Effector memory CD8-positive, alpha-beta T cell (primary cell): ENCODE measurements at places on chromosomes 12 and 14.

GRCh38 chr14:50821510-50822464 is 9.2 kb downstream of the NIN start:
- H3K4me1 ChIP-seq, result peaks cover 59% of the 10 kb centered on the region
- H3K27ac ChIP-seq, result peak overlapping the region; percentile 92
- peak overlapping the region; percentile 78 for H3K4me3 ChIP-seq
- peaks cover 18% of the 10 kb centered on the region for H3K36me3 ChIP-seq
- peak; percentile 67 for DNase-seq
- no peaks in the 10 kb centered on the region for H3K27me3 ChIP-seq

- H3K4me3 ChIP-seq, result no peak overlapping the region
- H3K36me3 ChIP-seq, result no peaks in the 10 kb centered on the region
These were observed 53.7 kb upstream of the INSM2 start for GRCh38 chr14:35480119-35480769.

GRCh38 chr12:89416049-89416792 is 63.9 kb upstream of the DUSP6 start:
- no peak overlapping the region for H3K4me3 ChIP-seq
- no peak for DNase-seq
- peaks cover 3% of the 10 kb centered on the region for H3K36me3 ChIP-seq
- no peaks in the 10 kb centered on the region for H3K27me3 ChIP-seq

GRCh38 chr12:116532986-116533342 is 26.2 kb upstream of the MAP1LC3B2 start:
- DNase-seq, result no peak
- peaks cover 30% of the 10 kb centered on the region for H3K4me1 ChIP-seq
- peaks cover 29% of the 10 kb centered on the region for H3K27me3 ChIP-seq
- H3K4me3 ChIP-seq, result peak overlapping the region; percentile 95
- peak overlapping the region; percentile 78 for H3K27ac ChIP-seq
- H3K36me3 ChIP-seq, result no peaks in the 10 kb centered on the region

- no peak for DNase-seq
- no peaks in the 10 kb centered on the region for H3K27me3 ChIP-seq
- H3K4me3 ChIP-seq, result no peak overlapping the region
- peaks cover 11% of the 10 kb centered on the region for H3K36me3 ChIP-seq
These were observed 32.5 kb downstream of the NCKAP5L start for GRCh38 chr12:49795654-49796105.

- H3K27ac ChIP-seq, result no peak overlapping the region
- no peak overlapping the region for H3K4me3 ChIP-seq
- peaks cover 1% of the 10 kb centered on the region for H3K4me1 ChIP-seq
- H3K27me3 ChIP-seq, result peaks cover 14% of the 10 kb centered on the region
These were observed 126.9 kb downstream of the PAPOLA start for GRCh38 chr14:96629082-96629481.

DNA sequence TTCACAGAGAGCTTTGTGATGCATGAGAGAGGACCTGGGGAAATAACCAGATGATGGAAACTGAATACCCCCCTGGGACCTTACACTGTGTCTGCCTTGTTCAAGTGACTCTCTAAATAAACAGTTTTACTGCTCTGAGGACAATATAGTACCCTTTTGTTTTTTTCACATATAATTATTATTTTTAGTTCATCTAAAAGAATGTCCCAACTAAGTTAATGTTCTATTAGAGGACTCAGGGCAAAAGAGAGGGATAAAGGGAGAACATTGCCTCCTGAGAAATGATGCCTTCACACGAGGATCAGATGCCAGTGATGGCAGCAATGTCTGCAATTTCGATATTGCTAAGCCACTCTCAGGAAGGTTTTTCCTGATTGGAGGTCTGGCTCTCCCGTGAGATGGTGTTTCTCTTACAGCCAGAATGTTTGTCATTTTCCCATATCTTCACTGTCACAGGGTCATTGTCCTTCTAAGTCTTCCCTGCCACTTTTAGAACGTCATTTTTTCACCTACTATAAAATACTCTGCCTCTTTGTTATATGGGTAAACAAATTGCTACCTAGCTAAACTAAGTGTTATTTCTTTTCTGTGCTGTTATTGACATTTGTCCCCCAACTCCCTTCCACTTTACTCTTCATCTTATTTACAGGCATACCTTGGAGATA is 201.6 kb downstream of the RAD51B start:
- H3K27me3 ChIP-seq, result no peaks in the 10 kb centered on the region
- H3K27ac ChIP-seq, result no peak overlapping the region
- no peaks in the 10 kb centered on the region for H3K36me3 ChIP-seq
- DNase-seq, result no peak
- H3K4me1 ChIP-seq, result no peaks in the 10 kb centered on the region
- H3K4me3 ChIP-seq, result no peak overlapping the region

DNA sequence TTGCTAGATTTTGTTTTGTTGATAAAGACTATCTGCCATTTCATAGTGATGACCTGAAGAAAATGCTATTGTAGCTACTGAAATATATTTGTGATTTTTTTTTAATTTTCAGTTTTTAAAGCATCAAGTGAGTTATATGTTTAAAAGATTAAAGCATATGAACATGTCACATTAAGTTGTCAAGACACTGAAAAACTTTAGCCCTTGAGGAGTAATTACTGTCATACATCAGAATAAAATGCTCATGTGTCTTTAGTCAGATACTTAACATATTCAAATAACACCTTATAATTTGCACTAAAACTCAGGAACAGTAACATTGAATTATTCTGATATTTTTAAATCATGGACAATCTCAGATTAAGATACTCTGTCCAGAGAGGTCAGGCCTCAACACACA is 108.1 kb upstream of the ATXN7L3B start:
- H3K36me3 ChIP-seq, result no peaks in the 10 kb centered on the region
- peaks cover 12% of the 10 kb centered on the region for H3K27me3 ChIP-seq
- DNase-seq, result no peak
- H3K27ac ChIP-seq, result no peak overlapping the region
- H3K4me3 ChIP-seq, result no peak overlapping the region
- H3K4me1 ChIP-seq, result no peaks in the 10 kb centered on the region

- no peaks in the 10 kb centered on the region for H3K36me3 ChIP-seq
- H3K4me1 ChIP-seq, result peaks cover 7% of the 10 kb centered on the region
- H3K27ac ChIP-seq, result no peak overlapping the region
- peak; percentile 27 for DNase-seq
- H3K4me3 ChIP-seq, result peak overlapping the region; percentile 63
These were observed 35.3 kb upstream of the ANKRD9 start for GRCh38 chr14:102544747-102545460.

DNA sequence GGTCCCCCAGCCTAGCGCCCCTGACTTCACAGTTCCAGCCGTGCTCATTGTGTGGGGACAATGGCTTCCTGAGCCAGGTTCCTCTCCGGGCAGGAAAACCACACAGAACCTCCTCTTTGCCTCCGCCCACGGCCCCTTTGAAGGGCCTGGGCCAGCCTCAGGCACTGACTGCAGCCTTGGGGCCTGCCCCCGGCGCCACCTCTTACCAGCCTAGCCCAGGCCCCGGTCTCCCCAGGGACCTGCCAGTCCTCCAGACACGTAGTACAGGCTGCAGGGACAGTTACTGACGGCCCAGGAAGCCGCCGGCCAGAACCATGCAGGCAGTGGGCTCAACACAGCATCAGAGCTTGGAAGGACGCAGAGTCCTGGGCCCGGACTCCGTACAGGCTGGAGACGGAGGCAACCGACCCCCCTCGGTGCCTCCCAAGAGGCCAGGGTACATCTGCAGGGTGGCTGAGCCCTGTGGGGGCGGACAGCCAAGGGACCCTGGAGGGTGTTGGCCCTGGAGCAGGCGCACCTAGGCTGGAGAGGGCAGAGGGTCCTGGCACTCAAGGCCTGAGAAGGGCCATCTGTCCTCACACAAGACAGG is 20.9 kb upstream of the NUDT14 start:
- no peak overlapping the region for H3K27ac ChIP-seq
- peaks cover 21% of the 10 kb centered on the region for H3K36me3 ChIP-seq
- H3K27me3 ChIP-seq, result peaks cover 34% of the 10 kb centered on the region
- H3K4me1 ChIP-seq, result no peaks in the 10 kb centered on the region
- DNase-seq, result no peak

GRCh38 chr12:82801951-82802610 is 115.4 kb downstream of the TMTC2 start:
- H3K27ac ChIP-seq, result no peak overlapping the region
- no peaks in the 10 kb centered on the region for H3K36me3 ChIP-seq
- no peaks in the 10 kb centered on the region for H3K27me3 ChIP-seq
- H3K4me1 ChIP-seq, result no peaks in the 10 kb centered on the region
- H3K4me3 ChIP-seq, result no peak overlapping the region

- no peak for DNase-seq
- H3K27ac ChIP-seq, result no peak overlapping the region
- no peak overlapping the region for H3K4me3 ChIP-seq
- no peaks in the 10 kb centered on the region for H3K27me3 ChIP-seq
- peaks cover 24% of the 10 kb centered on the region for H3K4me1 ChIP-seq
These were observed 2.4 kb downstream of the RILPL1 start for GRCh38 chr12:123531091-123531490.

- H3K4me3 ChIP-seq, result no peak overlapping the region
- H3K4me1 ChIP-seq, result no peaks in the 10 kb centered on the region
- no peak overlapping the region for H3K27ac ChIP-seq
- DNase-seq, result no peak
- peaks cover 14% of the 10 kb centered on the region for H3K27me3 ChIP-seq
These were observed 247.5 kb downstream of the SLC16A7 start for GRCh38 chr12:59843260-59843843.

DNA sequence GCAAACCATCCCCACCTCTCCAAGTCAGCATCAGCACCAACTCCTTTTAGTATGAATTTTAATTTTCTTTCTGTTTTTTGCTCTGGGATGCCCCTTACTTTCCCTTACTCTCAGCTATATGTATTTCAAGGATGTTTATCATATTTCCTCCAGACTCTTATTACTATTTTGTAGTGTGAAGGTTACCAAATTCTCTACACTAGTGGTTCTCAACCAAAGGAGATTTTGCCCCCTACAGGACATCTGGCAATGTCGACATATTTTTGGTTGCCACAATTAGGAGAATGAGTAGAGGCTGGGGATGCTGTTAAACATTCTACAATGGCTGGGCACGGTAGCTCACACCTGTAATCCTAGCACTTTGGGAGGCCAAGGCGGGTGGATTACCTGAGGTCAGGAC is 29.1 kb upstream of the SOS2 start:
- H3K4me3 ChIP-seq, result no peak overlapping the region
- H3K27ac ChIP-seq, result no peak overlapping the region
- H3K4me1 ChIP-seq, result no peaks in the 10 kb centered on the region
- DNase-seq, result no peak
- no peaks in the 10 kb centered on the region for H3K36me3 ChIP-seq

- H3K27me3 ChIP-seq, result no peaks in the 10 kb centered on the region
- H3K36me3 ChIP-seq, result peaks cover 3% of the 10 kb centered on the region
- DNase-seq, result no peak
- no peak overlapping the region for H3K27ac ChIP-seq
- no peaks in the 10 kb centered on the region for H3K4me1 ChIP-seq
These were observed 589.0 kb downstream of the C12orf50 start for GRCh38 chr12:87439990-87440827.

DNA sequence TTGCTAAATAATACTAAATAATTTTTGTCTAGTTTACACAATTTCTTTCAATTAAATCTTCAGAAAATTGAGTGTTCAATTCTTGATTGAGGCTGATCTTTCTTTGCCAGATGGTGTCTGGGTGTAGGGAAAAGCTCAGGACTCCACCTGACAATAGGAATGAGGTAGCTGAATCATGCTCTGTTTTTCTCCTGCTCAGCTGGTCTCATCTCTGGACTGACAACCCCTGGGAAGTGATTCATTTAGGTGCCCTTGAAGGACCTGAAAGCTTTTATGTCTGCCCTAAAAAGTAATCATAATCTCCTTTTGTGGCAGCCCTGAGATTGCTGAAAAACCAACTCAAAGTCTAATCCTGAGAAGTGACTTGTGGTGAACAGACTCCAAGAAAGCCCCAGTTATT is 255.4 kb downstream of the ETNK1 start:
- no peaks in the 10 kb centered on the region for H3K36me3 ChIP-seq
- H3K27ac ChIP-seq, result no peak overlapping the region
- no peak overlapping the region for H3K4me3 ChIP-seq
- DNase-seq, result no peak
- H3K4me1 ChIP-seq, result no peaks in the 10 kb centered on the region
- peaks cover 13% of the 10 kb centered on the region for H3K27me3 ChIP-seq

DNA sequence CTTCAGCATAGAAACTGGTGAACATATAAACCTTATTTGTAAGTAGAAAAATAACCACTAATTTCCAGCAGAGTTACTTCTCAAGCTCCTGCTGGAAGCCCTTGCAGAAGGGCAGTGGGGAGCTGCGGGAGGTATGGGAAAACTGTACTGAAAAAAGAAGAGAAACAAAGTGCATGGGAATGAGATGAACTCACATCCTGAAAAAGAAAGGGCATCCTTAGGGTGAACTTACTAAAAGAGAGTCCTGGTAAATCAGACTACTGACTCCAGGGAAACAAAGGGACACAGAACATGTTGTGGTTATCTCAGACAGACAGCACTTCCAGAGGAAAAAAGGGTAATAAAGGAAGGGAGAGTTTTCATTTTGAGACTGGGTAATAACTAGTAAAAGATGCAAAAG is 515.1 kb downstream of the RPL10L start:
- no peak overlapping the region for H3K27ac ChIP-seq
- no peak overlapping the region for H3K4me3 ChIP-seq
- no peaks in the 10 kb centered on the region for H3K36me3 ChIP-seq
- H3K4me1 ChIP-seq, result no peaks in the 10 kb centered on the region

- H3K4me3 ChIP-seq, result no peak overlapping the region
- H3K27ac ChIP-seq, result no peak overlapping the region
- DNase-seq, result no peak
- H3K4me1 ChIP-seq, result no peaks in the 10 kb centered on the region
- H3K27me3 ChIP-seq, result no peaks in the 10 kb centered on the region
These were observed 30.7 kb upstream of the BCL7A start for GRCh38 chr12:121990692-121991603.

GRCh38 chr14:22523283-22523682 is 65.7 kb downstream of the DAD1 start:
- peak overlapping the region; percentile 95 for H3K27ac ChIP-seq
- H3K36me3 ChIP-seq, result peaks cover 94% of the 10 kb centered on the region
- no peak for DNase-seq

DNA sequence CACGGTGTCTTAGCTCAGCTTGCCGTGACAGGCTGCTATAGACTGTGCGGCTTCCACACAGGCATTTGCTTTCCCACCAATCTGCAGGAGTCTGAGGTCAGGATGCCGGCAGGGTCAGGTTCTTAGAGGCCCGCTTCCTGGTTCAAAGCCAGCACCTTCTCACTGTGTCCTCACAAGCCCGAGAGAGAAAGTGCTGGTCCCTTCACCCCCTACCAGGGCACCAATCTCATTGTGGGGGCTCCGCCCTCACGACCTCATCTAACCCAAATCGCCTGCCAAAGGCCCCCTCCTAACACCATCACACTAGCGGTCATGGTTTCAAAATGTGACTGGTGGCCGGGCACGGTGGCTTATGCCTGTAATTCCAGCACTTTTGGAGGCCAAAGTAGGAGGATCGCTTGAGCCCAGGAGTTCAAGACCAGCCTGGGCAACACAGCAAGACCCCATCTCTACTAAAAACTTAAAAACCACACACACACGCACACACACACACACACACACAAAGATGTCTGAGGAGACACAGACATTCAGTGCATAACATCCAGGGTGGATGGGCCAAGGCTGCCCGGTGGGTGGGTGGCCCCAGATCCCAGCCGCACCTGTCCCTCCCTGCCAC is 26.8 kb downstream of the MMP17 start:
- H3K4me1 ChIP-seq, result peaks cover 5% of the 10 kb centered on the region
- H3K27me3 ChIP-seq, result peaks cover 33% of the 10 kb centered on the region
- H3K27ac ChIP-seq, result no peak overlapping the region
- no peak for DNase-seq
- H3K4me3 ChIP-seq, result no peak overlapping the region
- H3K36me3 ChIP-seq, result no peaks in the 10 kb centered on the region

- H3K27me3 ChIP-seq, result no peaks in the 10 kb centered on the region
- DNase-seq, result no peak
- no peak overlapping the region for H3K4me3 ChIP-seq
These were observed 159.7 kb downstream of the PAH start for GRCh38 chr12:102757154-102757881.
